ENCODE measurements at places on chromosomes 6 and 20. TPM values are rescaled to one million over a fixed set of nuclear protein-coding genes. Genes with fewer than 3 reads are reported as not detected.

SYNGAP1 gene
- total RNA-seq = 42.0 TPM

AIF1 gene
- total RNA-seq = 177 TPM

DNA sequence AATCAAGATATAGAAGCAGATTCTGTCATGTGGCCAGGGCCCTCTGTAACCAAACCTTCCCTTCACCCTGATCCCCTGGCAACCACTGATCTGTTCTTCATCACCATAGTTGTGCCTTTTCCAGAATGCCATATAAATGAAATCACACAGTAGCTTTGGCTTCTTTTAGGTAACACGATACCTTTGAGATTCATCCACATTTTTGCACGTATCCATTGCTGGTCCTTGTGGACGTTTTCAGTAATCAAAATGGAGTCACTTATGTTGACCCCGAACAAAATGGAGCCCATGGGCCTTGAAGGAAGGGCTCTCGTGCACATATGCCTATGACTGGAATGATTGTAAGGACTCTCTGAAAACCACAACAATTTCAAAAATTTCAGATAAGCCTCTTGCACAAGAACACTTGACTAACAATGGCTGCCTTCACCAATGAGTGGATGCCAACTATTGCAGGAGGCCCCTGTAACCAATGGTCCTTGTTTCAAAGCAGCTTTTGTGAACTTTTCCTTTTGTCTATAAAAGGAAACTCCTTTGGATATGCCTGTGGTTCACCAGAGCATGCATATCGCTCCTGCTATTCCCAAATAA lies 84.3 kb upstream of the RALY start:
- no peak for DNase-seq

- no peak for DNase-seq
Observed at GRCh38 chr20:60066438-60066823, 108.2 kb downstream of the CDH26 start.

DNA sequence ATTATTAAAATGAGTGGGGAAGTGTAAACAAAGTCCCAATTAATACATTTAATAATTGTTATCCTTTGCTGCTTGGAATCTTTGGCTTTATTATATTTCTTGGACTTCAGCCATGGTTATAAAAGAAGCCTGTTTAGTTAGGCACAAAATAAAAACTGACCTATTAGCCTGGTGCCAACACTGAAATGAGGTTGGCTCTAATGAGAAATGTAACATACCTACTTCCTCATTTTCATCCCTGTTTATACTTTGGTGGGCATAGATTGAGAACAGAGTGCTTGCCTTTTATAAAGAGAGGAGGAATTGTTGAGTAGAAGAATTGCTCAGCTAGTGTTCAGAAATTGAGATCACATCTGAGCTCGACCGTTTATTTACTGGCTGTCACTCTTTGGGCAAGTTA lies 471.3 kb downstream of the UTRN start:
- DNase-seq = no peak

OR2B6 gene
- not detected for total RNA-seq

DNA sequence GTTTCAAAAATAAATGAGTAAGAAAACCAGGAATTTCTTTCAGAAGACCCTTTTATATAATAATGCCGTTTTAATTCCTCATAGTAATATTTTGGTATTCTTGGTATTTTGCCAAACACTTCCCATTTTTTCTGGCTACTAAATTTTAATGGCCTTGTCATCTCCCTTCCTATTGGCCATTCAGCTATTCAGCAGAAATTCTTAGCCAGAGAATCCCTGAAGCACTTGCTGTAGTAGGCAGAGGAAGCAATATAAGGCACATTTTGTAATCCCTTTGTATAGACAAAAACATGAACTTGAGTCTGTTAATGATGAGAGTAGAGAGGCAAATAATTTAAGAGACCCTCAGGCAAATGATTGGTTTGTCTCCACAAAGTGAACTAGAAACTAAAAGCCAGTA lies 118.4 kb upstream of the LAMP5 start:
- DNase-seq = no peak

GRCh38 chr6:56807989-56808337 lies 146.9 kb upstream of the BEND6 start:
- DNase-seq = no peak

DNA sequence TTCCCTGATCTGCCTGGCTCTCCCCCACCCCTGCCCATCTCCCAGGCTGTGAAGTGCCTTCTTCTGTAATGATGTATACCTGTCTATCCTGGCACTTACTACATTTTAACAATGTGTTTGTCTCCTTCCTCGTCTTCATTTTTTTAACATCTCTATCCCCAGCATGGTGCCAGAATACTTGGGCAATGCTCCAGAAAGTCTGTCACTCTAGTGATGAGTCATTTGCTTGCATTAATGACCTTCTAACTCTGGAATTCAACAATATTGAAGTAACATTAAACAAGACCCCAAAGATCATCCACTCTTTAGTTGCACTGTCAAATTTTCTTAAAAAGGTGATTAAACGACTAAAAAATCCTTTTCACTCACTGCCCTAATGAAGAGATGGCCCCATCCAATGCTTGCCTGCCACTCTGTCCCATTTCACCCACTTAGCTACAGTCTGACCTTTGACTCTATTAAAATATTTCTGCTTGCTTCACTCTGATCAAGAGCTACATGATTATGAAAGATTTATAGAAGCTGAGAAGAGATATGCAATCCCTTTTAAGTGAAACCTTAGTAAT lies 7.7 kb upstream of the KLHL31 start:
- no peak for DNase-seq

OPRM1 gene
- not detected for total RNA-seq

- DNase-seq = no peak
Observed at GRCh38 chr6:113763311-113763766, 93.8 kb upstream of the MARCKS start.

DNA sequence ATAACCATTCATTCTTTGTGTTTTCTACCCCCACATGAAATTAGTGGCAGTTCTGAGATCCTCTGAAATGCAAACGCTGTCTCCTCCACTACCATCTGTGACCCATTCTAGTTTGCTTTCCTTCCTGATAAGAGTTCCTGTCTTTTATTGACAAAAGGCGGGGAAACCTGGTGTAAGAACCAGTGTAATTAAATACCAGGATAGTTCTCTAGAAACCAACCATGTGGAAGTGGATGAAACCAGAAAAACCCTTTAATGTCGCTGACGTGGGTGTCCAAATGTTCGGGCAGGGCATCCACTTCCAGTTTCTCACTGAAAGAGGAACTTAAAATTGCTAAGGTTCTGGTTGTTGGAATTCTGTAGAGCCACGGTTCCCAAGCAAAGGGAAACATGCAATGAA lies 79.1 kb downstream of the TNFRSF21 start:
- no peak for DNase-seq

GRCh38 chr6:52910091-52910490 lies 593 bp upstream of the GSTA3 start:
- DNase-seq = no peak
